Stimulated activated CD4-positive, alpha-beta T cell treated with anti-CD3 and anti-CD28 coated beads, TNF-alpha, amount 100 ng/mL, for 1 hour (primary cell): ENCODE measurements at places on chromosomes 1 and 21.
A peak's percentile ranks its signal among the peaks of the same experiment; 100 is the strongest.

DNA sequence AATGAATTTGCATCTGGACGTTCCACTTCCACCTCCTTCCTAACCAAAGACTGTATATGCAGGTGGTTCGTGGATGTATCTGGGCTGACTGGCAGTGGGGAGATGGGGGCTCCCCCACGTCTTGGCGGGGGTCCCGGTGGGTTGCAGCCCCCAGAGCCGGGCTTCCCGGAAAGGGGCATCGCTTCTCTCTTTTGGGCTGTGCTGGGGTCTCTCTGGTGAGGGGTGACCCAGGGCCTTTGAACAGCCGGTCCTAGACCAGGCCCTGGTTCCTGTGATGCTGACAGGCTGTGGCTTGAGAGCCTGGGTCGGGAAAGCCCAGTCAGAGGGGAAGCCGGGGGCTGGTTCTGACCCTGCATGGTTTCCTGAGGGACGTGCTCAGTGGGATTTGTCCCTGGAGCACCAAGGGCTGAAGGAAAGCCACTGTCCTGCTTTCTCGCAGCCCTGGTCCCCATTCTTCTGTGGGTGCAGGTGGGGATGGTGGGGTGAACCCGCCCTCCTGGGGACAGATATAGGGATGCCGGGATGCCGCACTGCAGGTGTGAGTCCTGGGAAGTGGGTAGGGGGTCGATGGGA is 29.8 kb downstream of the COL18A1 start:
- DNase-seq = no peak

GRCh38 chr1:186629341-186629740 is 50.9 kb downstream of the PTGS2 start:
- DNase-seq = no peak

DNA sequence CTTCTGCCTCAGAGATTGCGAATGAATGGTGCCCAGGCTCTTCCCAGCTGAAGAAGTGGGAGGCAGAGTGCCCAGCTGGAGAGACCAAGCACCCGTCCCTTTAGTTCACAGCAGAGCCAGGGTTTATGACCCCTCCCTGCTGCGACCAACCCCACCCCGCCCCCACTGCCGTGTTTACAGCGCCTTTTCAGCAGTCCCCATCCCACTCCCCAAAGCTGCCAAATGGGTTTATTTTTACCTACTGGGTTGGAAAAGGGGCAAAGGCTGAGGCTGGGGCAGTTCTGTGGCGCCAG is 23.6 kb downstream of the DYRK3 start:
- DNase-seq = no peak

- no peak for DNase-seq
Observed at GRCh38 chr1:53145942-53146708, 3.7 kb upstream of the SLC1A7 start.

DNA sequence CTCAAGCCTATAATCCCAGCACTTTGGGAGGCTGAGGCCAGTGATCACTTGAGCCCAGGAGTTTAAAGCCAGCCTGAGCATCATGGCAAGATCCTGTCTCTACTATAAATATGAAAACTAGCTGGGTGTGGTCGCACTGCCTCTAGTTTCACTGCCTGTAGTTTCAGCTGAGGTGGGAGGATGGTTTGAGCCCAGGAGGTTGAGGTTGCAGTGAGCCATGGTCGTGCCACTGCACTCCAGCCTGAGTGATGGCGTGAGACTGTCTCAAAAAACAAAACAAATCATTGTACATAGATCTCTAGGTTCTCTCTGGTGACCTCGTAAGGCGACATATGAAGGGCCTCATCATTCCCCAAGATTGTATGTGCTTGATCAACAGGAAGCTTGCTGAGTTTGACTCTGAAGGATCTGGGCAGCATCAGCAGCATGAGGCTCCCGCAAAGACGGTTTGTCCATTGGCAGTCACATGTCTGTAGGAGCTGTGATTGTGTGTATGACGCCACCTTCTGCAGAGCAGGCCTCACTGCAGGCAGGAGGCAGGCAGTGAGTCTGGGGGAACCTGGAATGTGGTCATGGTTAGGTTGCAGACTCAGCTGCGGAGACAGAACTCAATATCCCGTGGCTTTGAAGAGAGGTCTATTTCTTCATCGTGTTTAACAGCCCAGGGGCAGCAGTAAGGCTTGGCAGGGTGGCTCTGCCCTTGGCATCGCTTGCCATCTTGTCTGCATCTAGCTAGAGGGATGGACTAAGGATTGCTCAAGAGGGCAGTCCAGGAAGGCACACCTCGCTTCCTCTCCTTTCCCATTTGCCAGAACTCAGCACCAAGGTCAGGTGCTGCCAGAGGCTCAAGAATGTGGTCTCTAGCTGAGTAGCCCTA is 14.0 kb downstream of the ATP5PO start:
- no peak for DNase-seq

GRCh38 chr21:40833184-40833583 is 13.8 kb downstream of the DSCAM start:
- DNase-seq = no peak

DNA sequence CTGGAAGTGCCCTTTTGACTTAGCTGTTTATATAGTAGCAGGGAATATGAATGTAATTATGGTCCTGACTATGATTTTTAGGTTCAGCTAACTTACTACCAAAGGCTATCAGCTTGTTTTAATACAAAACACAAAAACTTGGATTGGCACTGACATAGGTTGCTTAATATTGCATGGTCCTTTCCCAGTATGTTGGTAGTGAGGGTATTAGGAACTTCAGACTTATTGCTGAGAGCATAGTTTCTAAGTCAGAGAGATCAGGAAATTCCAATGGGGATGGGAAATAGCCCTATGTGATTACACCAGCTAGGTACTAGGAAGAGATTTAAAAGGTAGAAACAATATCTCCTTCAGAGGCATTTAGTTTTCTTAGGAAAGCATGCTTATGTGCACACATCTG is 7.7 kb downstream of the ARID1A start:
- DNase-seq = no peak

DNA sequence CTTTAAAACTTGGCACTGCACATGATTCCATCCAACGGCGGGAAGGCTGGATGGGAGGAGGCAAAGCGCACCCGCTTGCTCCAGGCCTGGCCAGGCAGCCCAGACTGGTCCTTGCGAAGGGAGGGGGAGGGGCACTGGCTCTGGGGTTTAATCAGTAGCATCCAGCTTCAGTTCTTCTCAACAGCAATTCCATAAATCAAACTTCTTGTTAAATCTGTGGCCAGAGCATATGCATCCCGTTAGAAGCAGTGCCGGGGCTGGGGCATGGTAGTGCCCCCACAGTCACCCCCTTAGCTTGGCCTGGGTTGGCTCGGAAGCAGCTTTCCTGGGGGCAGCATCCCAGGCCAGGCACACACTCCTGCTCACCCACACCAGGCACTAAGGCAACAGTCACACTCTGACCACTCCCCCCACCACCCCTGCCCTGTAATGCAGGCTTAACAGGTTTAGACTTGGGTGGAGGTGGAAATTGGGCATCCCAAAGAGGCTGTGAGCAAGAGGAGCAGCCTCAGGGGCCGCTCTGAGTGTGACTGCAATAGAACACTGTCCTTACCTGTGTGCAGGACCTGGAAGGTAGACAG is 94.1 kb upstream of the CASZ1 start:
- DNase-seq = no peak

DNA sequence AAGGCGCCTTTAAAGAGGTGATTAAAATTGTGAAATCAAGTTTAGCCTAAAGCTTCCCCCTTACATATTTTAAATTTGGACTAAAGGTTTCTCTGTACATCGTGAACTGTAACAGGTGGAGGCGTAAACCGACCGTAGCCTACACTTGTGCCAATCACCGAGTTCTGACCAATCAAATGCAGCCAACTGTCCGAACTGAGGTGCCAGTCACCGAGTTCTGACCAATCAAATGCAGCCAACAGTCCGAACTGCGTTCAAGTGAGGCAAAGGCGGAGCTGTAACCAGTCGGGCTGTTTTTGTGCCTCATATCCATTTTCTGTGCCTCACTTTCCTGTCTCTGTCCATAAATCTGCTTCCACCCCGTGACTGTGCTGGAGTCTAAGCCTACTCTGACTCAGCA is 7.4 kb downstream of the TFF1 start:
- no peak for DNase-seq

GRCh38 chr1:46303038-46303871 is at the start of the genes LRRC41 and UQCRH:
TSS of gene LRRC41 (minus strand) at chr1:46303616. CDS start at chr1:46303322, 294 bp downstream.
TSS of gene UQCRH (plus strand) at chr1:46303698. CDS start at chr1:46303767, 69 bp downstream.
- peak; percentile 91 for DNase-seq

- no peak for DNase-seq
Observed at GRCh38 chr21:32206631-32207405, 72.0 kb downstream of the MIS18A start.

- no peak for DNase-seq
Observed at GRCh38 chr1:119318466-119319309, 49.9 kb upstream of the HAO2 start.

- no peak for DNase-seq
Observed at GRCh38 chr1:6358757-6359201, 34.8 kb downstream of the ACOT7 start.

GRCh38 chr1:36321119-36321951 is 2.1 kb downstream of the EVA1B start:
- no peak for DNase-seq
